ENCODE measurements at places on chromosomes 1 and 21. TPM values are rescaled to one million over a fixed set of nuclear protein-coding genes. Genes with fewer than 3 reads are reported as not detected.

DNA sequence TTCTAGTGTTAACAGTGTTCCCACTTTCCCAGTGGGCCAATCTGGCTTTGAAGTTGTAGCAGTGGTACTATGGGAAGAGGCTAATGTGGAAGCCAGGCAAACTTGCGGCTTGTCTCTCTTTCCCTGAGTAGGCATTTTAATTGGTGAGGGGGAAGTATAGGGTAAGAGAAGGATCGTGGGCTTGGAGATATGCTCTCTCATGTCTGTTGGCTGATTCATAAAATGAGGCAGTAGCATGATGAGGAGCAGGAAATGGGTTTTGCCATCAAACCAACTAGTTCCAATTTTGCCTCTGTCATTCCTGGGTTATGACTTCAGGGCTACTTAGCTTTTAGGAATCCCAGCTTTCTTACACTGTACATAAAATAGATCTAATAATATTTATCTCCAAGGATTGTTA is 12.1 kb downstream of the C8A start:
- DNase-seq: peak; percentile 73

DNA sequence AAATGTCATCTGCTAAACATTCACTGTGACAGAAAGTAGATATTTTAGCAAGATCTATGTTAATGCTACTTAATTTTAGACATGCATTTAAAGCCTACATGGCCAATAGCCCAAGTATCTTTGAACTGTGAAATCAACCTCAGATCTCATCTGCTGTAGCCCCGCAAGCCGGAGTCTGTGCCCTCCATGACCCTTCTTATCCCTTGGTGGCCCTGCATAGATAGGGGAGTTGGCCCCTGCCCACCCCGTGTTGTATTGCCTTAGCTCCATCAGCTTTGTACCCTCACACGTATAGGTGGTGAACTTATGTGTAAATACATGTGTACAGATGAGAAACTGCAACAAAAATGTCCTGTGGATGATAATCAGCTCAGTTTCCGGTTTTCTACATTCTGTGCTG is 18.5 kb downstream of the ATP5PO start:
- DNase-seq: no peak

DNA sequence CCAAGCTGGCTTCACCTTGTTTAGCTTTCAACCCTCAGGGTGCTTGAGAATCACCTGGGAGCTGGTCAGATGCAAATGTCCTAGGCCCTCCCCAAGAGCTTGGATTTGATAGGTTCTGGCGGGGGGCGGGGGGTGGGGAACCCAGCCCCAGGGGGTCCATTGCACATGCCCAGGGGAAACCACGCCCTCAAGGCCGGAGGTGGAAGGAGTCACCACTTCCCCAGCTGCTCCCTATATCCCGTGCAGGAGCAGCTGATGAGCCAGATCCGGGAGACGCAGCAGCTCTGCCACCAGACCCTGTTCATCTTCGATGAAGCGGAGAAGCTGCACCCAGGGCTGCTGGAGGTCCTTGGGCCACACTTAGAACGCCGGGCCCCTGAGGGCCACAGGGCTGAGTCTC is 5.8 kb downstream of the TOR3A start:
- DNase-seq: no peak

- no peak for DNase-seq
Observed at GRCh38 chr1:205272536-205272935, 44.8 kb downstream of the TMCC2 start.

- no peak for DNase-seq
Observed at GRCh38 chr1:21495225-21495820, 13.9 kb upstream of the ALPL start.

The NFIA gene
- 42.0 TPM for total RNA-seq

The GFI1 gene
- total RNA-seq: 0.65 TPM

The TTLL7 gene
- total RNA-seq: 16.0 TPM

The RAB13 gene
- total RNA-seq: 308 TPM

Data from fibroblast of the aortic adventitia (primary cell).